ENCODE measurements at places on chromosomes 6 and 20.
A peak's percentile ranks its signal among the peaks of the same experiment; 100 is the strongest.

GRCh38 chr6:154404791-154405400 lies 48.3 kb upstream of the IPCEF1 start:
- no peak for DNase-seq

- no peak for DNase-seq
Observed at GRCh38 chr6:132598473-132598872, 8.9 kb upstream of the TAAR5 start.

- no peak for DNase-seq
Observed at GRCh38 chr6:84027340-84028181, 6.0 kb upstream of the MRAP2 start.

DNA sequence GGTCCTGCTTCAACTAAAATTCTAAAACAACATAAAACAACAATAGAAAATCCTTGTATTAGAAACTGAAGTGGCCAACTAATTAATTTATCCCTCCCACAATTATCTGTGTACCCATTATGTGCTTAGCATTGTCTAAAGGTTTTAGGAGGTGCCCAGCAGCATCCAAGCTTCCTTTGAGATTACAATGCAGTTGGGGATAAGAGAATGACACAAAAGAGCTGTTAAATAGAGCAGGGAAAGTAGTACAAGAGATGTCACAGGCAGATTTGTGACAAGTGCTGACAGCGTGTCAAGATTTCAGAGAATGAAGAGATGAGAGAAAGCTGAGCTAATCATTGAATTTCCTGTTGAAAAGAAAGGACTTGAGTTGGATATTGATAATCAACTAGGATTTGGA lies 204.8 kb downstream of the OTOR start:
- no peak for DNase-seq

DNA sequence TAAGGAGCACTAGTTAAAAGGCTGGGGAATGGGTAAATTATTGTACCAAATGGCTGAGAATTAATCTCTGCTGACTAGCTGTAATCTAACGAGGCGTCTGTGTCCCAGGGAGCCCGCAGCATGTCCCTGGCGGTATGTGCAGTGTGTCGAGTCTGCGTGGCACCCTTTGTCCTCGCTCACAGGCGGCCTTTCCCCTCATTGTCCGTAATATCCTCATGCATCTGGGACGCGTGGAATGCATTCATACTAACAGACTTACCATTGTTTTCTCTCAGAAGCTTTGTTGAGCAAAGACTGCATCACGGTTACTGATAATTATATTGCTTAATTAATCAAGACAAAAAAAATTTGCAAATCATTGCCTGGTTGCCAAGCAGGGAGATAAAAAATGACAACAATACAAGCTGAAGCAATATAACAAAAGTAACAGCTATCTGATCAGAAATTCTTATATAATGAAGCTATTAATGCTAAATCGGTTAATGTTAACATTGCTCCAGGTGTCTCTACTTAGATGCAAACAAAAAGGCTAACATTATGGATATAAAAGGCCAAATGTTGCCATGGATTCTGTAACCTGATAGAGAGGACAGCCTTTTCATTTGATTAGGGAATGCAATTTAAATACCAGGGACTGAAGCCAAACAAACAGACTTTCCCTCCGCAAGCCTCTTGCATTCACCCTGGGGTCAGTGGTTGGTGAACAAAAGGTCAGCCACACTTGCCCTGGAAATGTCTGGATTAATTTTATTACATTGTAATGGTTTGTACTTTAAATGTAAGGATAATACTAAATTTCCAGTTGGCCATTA lies 124.8 kb downstream of the INSM1 start:
- peak; percentile 76 for DNase-seq

- DNase-seq: no peak
Observed at GRCh38 chr20:14495066-14495465, 157.7 kb upstream of the FLRT3 start.

DNA sequence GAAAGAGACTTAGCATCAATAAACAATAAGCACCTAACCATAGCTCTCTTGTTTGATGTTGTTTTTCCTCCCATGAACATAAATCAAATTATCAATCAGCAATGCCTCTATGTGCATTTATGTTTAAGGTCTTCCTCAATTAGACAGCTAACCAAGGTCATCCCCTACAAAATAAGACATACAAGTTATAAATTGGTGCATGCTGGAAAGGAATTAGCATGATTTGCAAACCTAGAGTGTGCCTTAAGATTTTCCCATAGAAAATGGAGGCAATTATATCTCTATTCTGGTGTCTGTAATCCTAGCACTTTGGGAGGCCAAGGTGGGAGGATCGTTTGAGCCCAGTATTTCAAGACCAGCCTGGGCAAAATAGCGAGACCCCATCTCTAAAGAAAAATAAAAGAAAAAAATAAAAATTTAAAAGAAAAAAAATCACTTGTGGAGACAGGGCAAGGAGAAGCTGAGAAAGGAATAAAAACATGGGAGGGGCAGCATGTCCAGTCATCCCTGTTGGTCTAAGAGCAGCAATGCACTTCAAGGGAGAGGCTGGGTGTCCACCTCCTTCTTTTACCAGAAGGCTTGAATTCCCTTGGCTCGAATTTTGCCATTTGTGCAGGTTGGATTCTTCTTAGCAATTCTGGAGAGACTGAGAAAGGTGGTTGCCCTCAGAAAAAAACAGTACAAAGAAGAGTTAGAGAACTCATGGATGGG lies 9.3 kb upstream of the SLPI start:
- no peak for DNase-seq

DNA sequence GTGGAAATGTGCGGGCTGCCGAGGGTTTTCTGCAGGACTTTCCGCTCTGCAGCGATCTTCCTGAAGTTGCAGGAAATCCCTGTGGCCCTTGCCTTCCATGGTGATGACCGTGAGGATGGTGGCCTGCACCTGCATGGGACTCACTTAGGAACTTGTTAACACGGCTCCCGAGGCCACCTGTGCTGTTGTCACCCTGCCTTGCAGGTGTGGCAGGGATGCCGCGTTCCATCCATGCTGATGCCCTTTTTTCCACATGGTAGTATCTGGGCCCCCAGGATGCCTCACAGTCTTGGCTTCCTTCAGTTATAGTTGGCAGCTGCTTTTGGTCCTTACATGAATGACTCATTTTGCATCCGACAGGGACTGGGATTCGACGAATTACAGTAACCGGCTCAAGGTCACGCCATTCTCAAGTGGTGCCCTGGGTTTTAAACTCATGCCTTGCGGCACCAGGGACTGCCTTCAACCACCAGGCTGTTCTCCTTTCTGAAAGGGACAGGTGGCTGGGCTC lies 37.2 kb downstream of the SYNJ2 start:
- DNase-seq: no peak

DNA sequence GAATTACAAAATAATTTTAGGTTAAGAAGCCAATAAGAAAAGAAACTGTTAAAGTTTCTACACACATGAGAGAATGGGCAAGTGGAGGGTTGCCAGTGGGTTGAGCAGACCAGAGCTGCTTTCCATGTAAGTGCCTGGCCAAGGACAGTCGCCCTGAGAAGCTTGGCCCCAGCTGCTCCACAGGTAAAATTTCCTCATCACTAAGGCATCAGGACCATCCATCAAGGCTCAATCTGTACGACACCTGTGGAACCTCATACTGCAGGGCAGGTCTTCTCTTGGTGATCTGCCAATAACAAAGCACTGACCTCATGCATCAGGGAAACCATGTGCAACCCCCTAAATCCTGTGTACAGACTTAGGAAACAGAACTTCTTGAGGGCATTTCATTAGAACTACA lies 115.4 kb downstream of the INSM1 start:
- no peak for DNase-seq

GRCh38 chr20:49349694-49350252 lies 71.9 kb upstream of the ZNFX1 start:
- no peak for DNase-seq

- DNase-seq: no peak
Observed at GRCh38 chr6:25968769-25969168, 6.2 kb downstream of the TRIM38 start.

- no peak for DNase-seq
Observed at GRCh38 chr20:15154070-15154469, 816.7 kb upstream of the FLRT3 start.

GRCh38 chr6:156557251-156557910 lies 219.8 kb upstream of the ARID1B start:
- DNase-seq: peak; percentile 33

DNA sequence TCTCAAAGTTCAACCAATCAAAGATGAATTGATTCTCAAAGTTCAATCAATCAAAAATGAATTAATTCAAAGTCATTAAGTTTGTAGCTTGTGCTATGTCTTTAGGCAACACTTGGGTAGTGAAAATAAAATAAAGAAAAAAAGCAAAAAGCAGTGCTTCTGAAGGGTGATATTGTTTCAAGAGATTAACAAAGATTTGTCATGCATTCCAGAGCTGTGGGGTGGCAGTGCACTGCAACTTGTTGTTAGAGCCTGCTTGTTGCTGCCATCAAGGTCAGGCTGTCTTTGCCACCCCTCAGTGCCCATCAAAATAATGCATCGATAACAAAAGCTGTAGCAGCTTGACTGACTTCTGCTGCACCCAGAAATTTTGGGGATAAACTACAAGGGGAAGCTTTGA lies 128.6 kb downstream of the RNF144B start:
- DNase-seq: no peak

DNA sequence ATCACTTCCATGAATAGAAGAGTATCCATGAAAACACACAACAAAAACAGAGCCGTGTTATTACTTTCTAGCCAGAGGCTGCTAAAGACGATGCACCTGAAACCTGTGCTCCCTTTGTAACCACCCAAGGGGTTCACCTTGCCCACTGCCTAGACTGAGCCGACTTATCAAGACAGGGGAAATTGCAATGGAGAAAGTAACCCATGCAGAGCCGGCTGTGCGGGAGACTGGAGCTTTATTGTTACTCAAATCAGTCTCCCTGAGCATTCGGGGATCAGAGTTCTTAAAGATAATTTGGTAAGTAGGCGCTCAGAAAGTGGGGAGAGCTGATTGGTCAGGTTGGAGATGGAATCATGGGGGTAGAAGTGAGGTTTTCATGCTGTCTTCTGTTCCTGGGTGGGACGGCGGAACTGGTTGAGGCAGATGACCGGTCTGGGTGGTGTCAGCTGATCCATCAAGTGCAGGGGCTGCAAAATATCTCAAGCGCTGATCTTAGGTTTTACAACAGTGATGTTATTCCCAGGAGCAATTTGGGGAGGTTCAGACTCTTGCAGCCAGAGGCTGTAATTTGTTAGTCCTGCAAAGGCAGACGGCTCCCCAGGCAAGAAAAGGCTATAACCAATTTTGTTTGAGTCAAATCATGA lies 366.6 kb downstream of the PREX1 start:
- DNase-seq: no peak

DNA sequence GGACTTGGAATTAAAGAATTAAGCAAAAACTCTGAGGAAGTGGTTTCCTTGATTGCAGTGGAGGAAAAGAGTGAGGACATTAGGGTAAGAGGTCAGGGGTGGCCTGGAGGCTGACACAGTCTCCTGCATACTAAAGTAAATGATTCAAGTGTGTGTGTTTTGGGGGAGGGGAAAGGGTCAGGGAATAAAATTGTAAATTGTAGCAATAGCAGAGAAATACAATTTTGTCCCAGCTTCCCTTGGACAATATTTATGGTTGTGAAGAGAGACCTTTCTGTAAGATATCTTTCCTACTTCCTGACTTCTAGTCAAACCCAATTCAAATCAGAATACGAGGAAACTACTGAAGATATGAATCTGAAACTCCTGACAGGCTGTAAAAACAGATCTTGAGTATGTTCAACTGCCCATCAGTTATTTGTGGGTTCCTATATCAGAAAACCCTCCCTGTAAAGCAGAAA lies 143.4 kb upstream of the HMGN3 start:
- DNase-seq: no peak

DNA sequence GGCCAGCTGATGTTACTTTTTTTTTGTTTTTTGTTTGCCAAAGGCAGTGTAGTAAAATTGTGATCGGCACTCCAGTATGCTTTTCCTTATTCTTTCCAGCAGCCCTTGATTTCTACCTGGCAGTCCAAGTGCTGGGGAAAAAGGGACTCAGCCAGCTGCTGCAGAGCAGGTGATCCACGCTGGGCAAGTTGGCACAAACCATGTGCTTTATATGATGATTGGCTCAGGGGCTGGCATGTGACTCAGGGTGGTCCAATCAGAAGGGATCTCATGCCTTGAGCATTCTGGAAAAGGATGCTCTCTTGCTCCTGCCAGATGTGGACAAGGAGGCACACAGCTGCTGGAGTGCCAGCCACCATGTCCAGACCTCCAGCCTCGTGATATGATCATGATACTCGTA lies 54.5 kb downstream of the SULF2 start:
- DNase-seq: no peak

GRCh38 chr6:132698608-132699007 lies 15.2 kb downstream of the VNN1 start:
- DNase-seq: no peak

- no peak for DNase-seq
Observed at GRCh38 chr6:47203938-47204611, 105.6 kb downstream of the TNFRSF21 start.

- no peak for DNase-seq
Observed at GRCh38 chr20:62646851-62647520, 4.7 kb downstream of the SLCO4A1 start.

DNA sequence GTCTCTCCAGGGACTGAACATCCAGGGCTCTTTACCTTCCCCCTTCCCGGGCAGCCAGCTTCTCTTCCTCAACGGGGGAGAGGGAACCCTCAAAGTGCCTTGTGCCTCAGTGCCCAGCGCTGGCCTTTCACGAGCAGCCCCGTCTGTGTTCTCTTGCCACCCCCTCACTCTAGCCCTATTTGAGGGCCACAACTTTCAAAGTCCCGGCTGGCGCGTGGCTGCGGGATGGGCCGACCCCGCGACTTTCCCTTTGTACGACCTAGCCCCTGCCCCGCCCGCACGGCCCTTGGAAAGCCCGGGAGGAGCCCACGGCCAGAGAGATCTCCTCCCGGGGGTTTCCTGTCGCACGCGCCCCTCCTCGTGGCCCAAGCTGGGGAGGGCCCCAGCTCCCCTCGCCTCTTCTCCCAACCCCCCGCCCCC lies 559 bp downstream of the SCRT2 start:
- no peak for DNase-seq

- no peak for DNase-seq
Observed at GRCh38 chr6:63349401-63349800, 29.6 kb upstream of the LGSN start.

Measured in amygdala (tissue), 56 donors.